Stimulated activated CD4-positive, alpha-beta T cell treated with anti-CD3 and anti-CD28 coated beads, TNF-alpha, amount 100 ng/mL, for 4 hours (primary cell): ENCODE measurements at places on chromosomes 12 and 14.

- DNase-seq, result no peak
Observed at GRCh38 chr12:26668847-26669246, 164.1 kb downstream of the ITPR2 start.

DNA sequence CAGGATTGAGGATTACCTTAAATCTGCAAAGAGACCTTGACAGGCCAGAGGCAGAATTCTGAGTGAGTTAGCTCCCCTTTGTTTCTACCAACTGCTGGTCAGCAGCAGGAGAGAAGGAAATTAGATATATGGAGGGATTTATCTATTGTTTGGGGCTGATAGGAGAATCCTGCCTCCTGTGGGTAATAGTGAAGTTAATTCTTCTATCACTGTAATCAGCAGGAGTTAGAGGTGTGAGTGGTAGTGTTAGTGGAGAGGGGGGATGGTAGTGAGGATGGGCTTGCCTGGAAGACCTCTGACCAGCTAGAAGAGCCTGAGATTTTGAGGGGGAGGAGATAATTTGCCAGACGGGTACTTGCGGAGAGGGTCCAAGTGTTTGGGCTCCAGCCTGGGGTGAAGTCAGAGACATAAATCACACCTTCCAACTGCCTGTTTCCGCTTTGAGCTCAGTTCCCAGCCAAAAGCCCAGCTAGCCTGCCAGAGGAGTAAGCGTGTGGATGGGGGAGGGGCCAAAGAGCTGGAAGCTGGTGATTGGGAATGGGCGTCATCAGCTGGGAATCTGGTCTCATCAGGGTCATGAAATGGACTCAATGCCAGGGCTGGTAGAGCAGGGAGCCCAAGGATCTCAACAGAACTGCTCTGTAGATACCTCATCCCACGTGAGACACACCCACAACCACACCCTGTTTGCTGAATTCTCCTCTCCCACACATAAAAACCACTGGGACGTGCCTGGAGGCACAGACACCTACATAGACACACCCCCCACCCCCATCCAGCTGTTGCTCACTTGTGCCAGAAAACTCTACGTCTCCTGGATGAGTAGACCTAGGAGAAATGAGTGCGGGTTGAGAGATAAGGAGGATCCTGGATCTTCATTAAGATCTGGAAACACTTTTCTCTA lies 13.1 kb upstream of the ITGA5 start:
- no peak for DNase-seq

DNA sequence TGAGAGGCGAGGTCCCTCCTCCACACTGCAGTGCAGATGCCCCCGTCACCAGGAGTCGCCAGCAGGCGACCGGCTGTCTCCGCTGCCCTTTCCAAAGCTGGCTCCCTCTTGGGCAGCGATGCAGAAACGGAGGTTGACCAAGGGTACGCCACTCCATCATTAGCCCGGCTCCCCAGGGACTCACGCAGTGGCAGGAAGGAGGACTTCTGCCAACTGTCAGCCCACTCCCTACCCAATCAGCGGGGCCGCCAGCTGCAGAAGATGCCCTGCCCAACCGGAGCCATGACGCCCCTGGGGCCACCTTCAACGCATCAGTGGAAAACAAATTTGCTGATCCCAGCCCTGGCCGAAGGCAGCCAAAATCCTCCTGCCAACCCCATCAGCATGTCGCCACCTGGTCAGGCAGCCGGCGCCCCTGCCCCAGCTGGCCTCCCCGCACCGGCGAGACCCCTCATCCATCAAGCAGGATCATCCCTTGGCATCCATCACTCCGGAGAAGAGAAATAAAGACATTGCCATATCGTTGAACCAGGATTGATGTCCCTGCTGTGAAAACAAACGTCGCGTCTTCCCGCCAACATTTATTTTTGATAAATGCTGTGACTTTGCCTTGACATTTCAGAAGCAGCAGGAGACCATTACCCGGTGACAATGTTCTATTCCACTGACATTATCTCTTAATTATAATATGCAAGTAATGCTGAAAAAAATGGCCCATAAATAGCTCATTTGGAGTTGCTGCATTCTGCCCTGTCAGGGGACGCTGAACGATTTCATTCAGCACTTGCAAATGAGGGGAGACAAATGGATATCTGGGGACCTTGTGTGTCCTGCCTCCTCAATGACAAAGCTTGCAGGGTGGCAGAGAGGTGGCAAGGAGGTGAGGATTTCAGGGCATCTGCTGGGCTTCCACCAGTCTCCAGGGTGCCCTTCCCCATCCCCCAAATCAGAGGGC lies 105.1 kb downstream of the SCARB1 start:
- no peak for DNase-seq

DNA sequence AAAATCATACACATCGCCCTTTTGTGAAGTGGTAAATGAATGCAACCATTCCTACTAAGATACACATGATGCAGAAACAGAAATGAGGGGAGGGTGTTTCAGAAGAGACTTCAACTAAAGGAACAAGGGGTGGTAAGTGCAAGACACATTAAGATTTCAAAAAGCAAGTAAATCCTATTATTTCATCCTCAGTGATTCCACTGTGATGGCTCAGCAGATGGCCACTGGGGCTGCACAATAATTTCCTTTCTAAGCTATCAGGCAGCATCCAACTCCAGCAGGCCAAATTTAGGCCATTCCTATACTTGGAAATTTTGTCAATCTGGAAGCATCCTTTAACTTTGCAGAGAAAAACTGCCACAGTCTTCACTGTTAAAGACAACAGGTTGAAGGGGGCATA lies 272.4 kb downstream of the NELL2 start:
- DNase-seq, result no peak

- no peak for DNase-seq
Observed at GRCh38 chr14:55689981-55690871, 110.2 kb downstream of the KTN1 start.

GRCh38 chr12:120455302-120455701 lies 9.1 kb downstream of the GATC start:
- no peak for DNase-seq
